Stimulated activated CD8-positive, alpha-beta memory T cell treated with anti-CD3 and anti-CD28 coated beads, Interleukin-7, amount 100 ng/mL, for 4 hours (primary cell): ENCODE measurements at places on chromosomes 2 and 18.

DNA sequence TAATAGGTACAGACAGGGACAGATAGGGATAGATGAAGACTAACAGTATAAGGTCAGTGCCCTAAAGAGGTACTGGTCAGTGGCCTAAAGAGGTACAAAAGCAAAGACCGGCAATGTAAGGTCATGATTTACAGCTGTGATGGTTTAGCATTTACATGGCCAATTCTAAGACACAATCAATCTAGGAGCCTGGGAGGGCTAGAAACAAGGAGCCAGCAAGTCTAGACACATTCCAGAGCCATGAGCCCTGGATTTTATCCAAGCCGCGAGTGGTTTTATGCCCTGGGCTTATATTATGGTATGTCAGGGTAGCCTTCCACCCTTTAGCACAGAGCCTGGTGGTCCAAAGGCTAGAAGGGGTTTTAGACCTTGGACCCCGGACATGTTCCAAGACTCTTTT is 124.2 kb downstream of the CBLN2 start:
- no peak for DNase-seq

DNA sequence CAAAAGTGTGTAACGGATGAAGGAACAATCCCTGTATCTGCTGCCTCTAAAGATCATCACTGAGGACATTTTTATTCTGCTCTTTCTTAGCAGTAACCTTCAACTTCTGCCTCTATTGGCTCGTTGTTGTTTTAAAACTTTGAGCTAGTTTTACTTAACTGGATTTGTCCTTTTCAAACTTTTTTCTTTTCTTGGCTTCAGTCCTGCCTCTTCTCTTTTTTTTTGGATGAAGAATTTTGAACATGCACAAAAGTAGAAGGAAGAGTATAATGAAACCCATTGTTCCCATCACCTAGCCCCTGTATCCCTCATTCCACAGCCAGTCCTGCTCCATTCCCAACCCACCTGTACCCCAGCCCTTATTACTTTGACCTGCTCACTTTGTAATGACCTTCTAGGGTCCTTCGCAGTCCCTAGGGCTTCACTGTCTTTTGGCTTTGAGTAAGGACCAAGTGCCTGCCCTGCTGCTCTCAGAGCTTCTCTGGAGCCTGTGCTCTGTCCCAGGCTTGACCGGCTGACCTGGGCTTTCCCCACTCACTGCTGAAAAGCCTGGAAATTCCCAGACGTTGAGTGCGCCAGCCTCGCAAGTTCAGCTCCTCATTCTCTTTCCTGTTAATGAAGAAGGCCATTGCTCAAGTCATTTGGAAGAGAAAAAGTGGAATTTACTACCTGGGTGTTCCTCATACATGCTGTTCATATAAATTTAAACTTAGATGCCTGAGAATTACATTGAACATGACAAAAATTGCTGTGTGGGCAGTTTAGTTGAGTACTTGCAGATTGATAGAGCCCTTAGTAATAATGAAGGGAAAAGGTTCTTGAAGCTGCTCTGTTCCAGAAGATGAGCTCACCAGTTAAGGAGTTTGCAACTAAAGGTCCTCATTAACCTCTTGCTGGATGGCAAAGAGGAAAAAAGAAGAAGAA is 149.3 kb upstream of the ALPP start:
- DNase-seq: no peak

GRCh38 chr18:67864677-67865340 is 348.3 kb upstream of the DSEL start:
- DNase-seq: no peak

GRCh38 chr2:84458551-84459017 is 496 bp downstream of the SUCLG1 start:
- DNase-seq: no peak

- DNase-seq: no peak
These were observed 32.5 kb upstream of the MRPS9 start for GRCh38 chr2:105005181-105005951.

DNA sequence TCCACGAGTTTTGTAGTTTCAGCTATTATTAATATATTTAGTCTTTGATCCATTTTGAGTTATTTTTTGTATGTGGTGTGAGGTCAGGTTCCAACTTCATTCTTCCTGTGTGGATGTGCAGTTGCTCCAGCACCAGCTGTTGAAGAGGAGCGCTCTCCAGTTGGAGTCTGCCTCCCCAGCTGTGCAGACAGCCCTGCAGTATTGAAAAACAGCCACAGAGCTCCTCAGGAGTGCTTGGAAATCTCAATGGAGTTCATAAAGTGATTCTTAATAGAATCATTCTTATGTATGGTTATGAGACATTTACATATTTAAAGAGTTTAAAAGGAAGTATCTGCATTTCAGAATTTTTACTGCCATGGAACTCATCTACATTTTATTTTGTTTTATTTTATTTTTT is 17.3 kb downstream of the DGKD start:
- no peak for DNase-seq

DNA sequence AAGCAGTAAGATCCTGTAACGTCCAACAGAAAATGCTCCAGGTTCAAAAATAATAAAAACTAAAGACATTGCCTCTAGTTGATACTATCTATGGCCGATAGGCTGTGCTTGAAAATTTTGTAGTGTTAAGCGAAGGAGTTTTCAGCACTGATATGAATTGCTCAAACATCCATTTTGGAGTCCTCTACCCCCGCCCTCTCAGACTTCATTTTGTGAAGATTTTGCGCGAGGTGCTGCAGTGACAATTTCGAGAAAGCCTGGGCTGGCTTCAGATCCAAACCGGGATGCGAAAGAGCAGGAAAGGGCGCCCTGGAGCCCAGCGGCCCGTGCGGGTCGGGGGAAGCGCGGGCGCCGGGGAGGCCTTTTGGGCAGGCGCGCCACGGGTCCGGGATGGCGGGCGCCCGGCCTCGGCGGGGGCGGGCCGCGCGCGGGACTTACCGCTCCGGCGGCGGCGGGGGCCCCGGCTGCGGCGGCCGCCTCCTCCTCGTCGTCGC is 1.8 kb downstream of the SP3 start:
- DNase-seq: peak; percentile 40

DNA sequence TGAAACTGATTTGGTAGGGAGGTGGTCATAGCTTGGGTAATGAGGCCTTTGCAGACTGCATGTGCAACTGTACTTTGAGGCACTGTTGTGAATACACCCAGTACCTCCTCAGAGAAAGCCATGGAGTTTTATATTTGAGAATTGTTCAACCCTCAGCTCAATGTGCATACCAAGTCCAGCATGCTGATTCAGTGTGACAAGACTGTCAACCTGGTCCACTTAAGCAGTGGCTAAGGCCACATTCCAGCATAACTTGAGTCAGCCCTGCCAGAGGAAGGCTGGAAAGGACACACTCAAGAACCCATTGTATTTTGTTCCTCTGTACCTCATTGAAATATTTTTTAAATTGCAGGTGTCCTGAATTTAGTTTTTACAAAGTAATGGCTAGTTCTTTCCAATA is 121.8 kb upstream of the HNMT start:
- no peak for DNase-seq

GRCh38 chr2:58870704-58871103 is 629.6 kb upstream of the FANCL start:
- no peak for DNase-seq

GRCh38 chr2:207408086-207408794 is 121.5 kb upstream of the CREB1 start:
- no peak for DNase-seq

- no peak for DNase-seq
These were observed 82.7 kb upstream of the SLC66A3 start for GRCh38 chr2:11072550-11072949.

DNA sequence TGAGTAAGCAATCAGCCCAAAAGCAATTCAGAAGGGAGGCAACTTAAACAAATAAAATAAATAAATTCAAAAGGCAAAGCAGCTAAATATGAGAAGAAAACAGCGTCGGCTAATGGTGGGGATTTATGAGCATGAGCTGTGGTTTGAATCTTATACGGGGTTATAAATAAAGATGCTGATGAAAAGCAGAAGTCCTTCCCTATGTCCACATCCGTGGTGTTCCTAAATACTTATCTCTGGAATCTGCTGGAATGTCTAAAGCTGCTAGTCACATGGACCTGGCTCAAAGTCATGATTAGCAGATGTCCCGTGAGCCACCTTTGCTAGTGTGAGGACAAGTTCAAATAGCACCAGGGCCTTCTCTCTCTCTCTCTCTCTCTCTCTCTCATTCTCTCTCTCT is 33.8 kb downstream of the SMIM21 start:
- DNase-seq: no peak
